ENCODE measurements at places on chromosomes 12 and 14. TPM values are rescaled to one million over a fixed set of nuclear protein-coding genes. Genes with fewer than 3 reads are reported as not detected.

PROX2 gene
- not detected for total RNA-seq

KLRB1 gene
- not detected for total RNA-seq

KICS2 gene
- 8.5 TPM for total RNA-seq

PLD4 gene
- total RNA-seq = not detected

PTGER2 gene
- total RNA-seq = 4.2 TPM
